Central memory CD4-positive, alpha-beta T cell (primary cell): ENCODE measurements at places on chromosomes 1 and 21.

- DNase-seq: no peak
These were observed 118.8 kb upstream of the PALMD start for GRCh38 chr1:99527078-99527477.

GRCh38 chr21:44728716-44729115 is 17.3 kb upstream of the TSPEAR start:
- no peak for DNase-seq

GRCh38 chr1:9780554-9781110 is 43.1 kb downstream of the CLSTN1 start:
- no peak for DNase-seq

DNA sequence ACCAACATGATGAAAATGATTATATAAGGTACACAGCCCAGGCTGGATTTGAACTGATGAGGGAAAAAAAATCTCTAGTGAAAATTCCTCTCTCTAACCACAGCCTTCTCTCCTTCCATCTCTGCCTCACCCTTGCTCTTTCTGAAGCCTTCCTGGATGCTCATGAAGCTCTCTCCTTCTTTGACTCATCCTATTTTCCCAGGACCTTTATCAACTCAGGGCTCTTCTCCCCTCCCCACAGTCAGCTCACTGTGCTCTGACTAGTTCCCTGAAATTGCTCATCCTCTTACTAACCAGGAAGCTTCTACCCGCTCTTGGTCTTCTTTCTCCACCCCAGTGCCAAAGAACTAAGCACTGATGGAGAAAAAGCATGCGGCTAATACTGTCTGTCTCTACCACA is 46.4 kb upstream of the ERG start:
- DNase-seq: no peak

GRCh38 chr1:62844030-62844429 is 60.1 kb downstream of the ATG4C start:
- DNase-seq: no peak

- DNase-seq: peak; percentile 82
These were observed 85.7 kb downstream of the ITPKB start for GRCh38 chr1:226653311-226653921.
